Activated CD4-positive, alpha-beta memory T cell treated with anti-CD3 and anti-CD28 coated beads for 36 hours (primary cell): ENCODE measurements at places on chromosomes 11 and 22.

DNA sequence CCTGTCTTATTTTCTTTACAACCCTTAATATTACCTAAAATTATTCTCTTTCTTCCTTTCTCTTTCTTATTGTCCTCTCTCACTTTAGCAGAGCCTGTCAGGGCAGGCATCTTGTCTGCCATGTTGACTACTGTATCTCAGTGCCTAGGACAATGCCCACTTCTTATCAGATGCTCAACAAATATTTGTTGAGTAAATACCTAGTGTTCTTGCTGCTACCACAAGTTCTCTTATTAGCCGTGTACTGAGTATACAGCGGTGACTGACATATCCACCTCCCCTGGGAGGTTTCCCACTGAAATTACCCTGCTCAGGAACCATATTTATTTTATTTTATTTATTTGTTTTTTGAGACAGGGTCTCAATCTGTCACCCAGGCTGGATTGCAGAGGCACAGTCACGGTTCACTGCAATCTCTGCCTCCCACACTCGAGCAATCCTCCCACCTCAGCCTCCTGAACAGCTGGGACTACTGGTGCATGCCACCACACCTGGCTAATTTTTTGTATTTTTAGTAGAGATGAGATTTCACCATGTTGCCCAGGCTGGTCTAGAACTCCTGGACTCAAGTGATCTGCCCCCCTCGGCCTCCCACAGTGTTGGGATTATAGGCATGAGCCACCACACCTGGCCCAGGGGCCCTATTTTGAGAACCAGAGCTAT lies 6.7 kb downstream of the HPX start:
- no peaks in the 10 kb centered on the region for H3K27me3 ChIP-seq
- no peak overlapping the region for H3K4me3 ChIP-seq
- DNase-seq: no peak
- no peaks in the 10 kb centered on the region for H3K4me1 ChIP-seq

- H3K27me3 ChIP-seq: peaks cover 18% of the 10 kb centered on the region
- H3K4me1 ChIP-seq: no peaks in the 10 kb centered on the region
- no peaks in the 10 kb centered on the region for H3K36me3 ChIP-seq
- no peak for DNase-seq
- H3K27ac ChIP-seq: no peak overlapping the region
- H3K4me3 ChIP-seq: no peak overlapping the region
These were observed 48.2 kb downstream of the C11orf91 start for GRCh38 chr11:33652431-33652830.

GRCh38 chr11:106063009-106063408 lies 14.1 kb downstream of the KBTBD3 start:
- H3K27me3 ChIP-seq: no peaks in the 10 kb centered on the region
- H3K36me3 ChIP-seq: peaks cover 8% of the 10 kb centered on the region
- no peak overlapping the region for H3K4me3 ChIP-seq
- peaks cover 18% of the 10 kb centered on the region for H3K4me1 ChIP-seq
- no peak overlapping the region for H3K27ac ChIP-seq
- no peak for DNase-seq

- no peak for DNase-seq
- H3K36me3 ChIP-seq: no peaks in the 10 kb centered on the region
- no peaks in the 10 kb centered on the region for H3K4me1 ChIP-seq
- no peak overlapping the region for H3K4me3 ChIP-seq
These were observed 157.5 kb downstream of the ST3GAL4 start for GRCh38 chr11:126512741-126513715.

- H3K4me1 ChIP-seq: peaks cover 42% of the 10 kb centered on the region
- no peak for DNase-seq
- peak overlapping the region; percentile 71 for H3K27ac ChIP-seq
- H3K27me3 ChIP-seq: peaks cover 13% of the 10 kb centered on the region
- no peaks in the 10 kb centered on the region for H3K36me3 ChIP-seq
These were observed 413 bp downstream of the CBX7 start for GRCh38 chr22:39152024-39152510.

- no peaks in the 10 kb centered on the region for H3K27me3 ChIP-seq
- H3K4me3 ChIP-seq: no peak overlapping the region
- no peak overlapping the region for H3K27ac ChIP-seq
These were observed 139.2 kb downstream of the WNT11 start for GRCh38 chr11:76067099-76067498.
